ENCODE measurements at places on chromosomes 7 and 10.
A peak's percentile ranks its signal among the peaks of the same experiment; 100 is the strongest.

DNA sequence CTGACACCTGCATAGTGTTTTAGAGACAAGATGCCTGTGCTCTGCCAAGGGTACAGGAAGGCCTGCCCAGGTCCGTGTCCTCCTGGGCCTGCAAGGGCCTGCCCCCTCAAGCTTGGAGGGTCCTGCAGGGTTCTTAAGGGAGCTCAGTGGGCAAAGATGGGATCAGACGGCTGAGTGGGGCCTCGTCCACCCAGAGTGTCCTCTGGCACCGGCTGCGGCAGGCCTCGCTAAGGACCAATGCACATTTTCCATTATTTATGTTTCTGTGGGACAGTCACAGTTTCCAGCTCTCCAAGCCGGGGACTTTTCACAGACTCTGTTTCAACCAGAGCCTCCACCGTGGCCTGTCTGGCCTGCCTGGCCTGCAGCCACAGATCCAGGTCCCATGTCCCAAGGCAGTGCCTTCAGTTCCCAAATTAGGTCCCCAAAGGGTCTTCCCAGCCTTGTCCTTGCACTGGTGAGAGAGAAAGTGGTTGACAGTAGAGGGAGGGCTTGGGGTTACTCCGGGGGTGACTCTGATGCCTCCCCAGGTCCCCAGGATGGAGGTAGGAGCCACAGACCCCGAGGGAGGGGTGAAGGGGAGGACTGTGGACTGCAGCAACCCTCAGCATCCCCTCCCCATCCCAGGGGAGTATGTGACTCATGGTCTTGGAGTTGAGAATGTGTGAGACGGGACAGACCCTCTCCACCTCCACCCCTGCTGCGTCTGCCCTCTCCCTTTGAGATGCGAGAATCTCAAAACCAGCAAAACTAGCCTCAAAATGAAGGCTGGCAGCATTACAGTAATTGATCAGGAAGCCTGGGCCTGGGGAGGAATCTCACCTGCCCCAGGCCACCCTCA lies 14.8 kb downstream of the MYL10 start:
- DNase-seq = no peak

- DNase-seq = no peak
Observed at GRCh38 chr7:52992479-52993162, 42.8 kb upstream of the POM121L12 start.

DNA sequence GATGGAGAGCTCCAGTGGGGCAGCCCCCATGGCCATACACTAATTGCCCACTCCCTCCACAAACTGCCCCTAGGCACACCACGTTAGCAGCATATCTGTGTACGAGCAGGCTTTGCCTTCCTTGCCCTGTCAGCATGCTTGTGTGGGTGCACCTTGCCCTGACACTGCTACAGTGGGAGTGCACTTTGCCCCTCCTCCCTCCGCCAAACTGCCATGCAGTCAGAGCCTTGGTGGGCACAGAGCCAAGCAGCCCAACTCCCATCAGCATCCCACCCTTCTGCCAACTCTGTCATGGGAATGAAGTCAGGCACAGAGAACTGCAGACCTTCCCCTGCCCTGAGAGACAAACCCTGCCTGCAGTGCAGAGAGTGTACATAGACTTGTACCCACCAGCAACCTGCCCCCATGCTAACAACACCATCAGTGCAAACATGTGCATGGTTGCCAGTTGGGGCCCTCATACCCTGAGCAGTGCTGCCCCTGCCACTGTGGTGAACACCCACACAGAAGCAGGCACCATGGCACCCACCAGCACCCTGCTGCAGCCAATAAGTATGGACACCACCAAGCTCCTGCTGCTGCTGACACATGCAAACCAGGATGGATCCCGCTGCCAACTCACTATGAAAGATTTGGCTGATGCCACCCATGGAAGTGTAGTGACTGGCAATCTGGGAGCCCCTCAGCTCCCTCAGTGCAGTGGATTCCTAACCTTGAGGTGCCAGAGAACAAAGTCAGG lies 1197.7 kb upstream of the CELF2 start:
- no peak for DNase-seq

- no peak for DNase-seq
Observed at GRCh38 chr10:112784022-112784461, 166.0 kb upstream of the TCF7L2 start.

DNA sequence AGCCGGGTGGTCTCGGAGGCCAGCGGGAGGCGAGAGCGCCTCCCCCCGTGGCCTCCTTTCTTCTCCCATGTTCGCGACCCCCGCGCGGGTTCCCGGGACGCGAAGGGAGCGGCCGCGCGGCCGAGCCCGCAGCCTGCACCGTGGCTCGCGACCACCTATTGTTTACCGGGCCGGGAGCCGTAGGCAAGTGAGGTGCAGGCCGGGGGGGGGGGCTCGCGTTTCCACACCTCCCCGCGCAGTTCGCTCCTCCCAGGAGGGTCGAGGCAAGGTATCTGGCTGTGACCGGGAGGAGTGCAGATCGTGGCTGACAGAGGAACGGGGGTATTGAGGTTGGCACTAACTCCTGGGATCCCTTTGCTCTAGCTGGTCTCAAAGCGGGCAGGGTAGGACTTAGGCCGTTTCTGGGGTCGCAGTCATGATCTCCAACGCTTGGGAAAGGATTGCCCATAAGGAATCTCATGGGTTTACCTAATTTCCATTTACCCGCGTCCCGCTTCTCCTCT lies 734 bp downstream of the PTPN12 start:
- DNase-seq = peak; percentile 25

DNA sequence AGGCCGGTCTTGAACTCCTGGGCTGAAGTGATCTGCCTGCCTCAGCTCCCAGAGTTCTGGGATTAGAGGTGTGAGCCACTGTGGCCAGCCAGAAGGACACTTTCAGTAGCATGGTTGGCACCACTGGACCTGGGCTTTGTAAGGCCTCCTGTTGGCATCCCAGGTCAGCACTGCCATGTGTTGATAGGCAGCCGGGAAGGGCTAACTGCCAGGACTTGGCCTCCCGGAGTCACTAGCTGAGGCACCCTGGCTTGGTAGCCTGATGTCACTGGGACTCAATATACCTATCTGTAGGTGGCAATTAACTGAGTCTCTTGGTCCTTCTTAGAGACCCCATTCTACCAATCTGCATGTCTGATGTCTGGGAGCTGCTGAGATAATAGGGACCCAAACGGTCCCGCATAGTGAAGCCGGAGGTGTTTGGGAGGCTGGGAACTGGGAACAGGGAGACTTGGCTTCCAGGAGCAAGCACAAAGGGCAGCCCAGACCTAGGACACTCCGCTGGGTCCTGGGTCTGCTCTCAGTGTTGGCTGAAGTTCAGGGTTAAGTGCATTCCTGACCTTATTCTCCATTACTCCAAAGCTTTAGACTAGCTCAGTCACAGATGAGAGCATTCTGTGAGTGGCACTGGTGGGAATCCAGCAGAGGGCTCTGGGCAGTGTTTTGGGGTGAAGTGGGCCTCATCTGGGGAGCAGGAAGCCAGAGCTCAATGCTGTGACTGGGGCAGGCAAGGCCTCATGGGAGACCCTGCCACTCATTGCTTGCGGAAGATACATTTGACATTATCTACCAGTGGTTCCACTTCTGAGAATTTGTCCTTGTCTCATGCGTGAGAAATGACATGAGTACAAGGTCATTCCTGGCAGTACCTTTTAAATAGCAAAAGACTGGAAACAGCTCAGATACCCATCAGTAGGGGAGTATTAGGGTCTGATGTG lies 2.7 kb downstream of the LHPP start:
- DNase-seq = no peak

DNA sequence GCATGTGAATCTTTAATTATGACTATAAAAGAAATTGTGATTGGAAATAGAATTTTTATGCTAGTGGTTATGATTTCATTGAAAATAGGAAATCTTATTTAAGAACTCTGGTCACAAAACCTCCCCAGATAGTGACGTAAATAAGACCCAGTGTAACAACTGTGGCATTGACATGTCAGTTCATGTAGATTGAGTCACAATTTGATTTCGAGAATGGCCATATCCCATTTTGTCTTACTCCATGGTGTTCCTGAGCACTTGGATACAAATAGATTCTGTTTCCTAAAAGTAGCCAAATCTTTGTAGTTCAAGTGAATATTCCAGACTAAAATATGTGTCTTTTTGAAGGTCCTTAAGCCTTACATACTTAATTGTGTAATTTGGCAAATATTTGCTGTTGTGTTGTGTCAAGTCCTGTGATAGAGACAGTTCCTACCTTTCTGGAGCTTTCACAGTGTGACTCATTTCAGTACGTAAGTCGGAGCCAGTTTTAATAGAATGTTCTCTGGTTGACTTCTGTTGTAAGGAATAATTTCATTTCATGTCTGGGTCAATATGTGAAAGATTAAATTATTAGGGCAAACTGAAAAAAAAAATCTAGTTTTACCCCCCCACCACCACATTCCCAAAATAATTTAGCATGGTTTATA lies 37.1 kb upstream of the TOMM7 start:
- no peak for DNase-seq

DNA sequence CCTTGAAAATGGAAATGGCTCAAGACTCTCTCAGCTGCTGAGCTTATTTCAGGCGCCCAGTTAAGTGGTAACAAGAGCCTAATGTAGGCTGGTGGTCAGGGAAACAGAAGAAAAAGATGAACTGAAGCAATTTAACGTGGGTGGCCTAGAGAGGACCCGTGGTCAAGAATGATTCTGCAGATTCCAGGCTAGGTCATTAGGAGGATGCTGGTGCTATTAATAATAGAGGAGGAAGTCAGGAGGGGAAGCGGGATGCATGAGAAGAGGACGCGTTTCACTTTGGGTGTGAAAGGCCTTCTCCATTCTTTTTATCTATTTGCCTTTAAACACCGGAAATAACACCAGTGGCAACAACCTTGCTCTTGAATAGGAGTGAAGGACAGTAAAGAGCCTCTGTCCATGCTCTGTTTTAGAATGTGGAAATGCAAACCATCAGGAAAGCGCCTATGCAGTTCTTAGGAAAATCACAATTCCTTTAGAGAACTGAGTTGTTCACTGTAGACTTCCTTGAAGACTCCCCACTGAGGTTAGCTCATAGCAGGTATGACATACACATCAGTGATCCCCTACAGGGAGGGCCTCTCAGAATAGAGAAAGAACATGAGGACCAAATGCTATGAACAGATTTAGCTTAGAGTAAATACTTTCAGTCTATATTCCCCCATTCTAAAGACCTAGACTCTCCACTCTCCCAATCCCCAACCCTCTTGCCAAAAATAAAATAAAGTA lies 8.6 kb downstream of the LIPA start:
- no peak for DNase-seq

- DNase-seq = no peak
Observed at GRCh38 chr10:87092376-87092860, 2.2 kb downstream of the GLUD1 start.

DNA sequence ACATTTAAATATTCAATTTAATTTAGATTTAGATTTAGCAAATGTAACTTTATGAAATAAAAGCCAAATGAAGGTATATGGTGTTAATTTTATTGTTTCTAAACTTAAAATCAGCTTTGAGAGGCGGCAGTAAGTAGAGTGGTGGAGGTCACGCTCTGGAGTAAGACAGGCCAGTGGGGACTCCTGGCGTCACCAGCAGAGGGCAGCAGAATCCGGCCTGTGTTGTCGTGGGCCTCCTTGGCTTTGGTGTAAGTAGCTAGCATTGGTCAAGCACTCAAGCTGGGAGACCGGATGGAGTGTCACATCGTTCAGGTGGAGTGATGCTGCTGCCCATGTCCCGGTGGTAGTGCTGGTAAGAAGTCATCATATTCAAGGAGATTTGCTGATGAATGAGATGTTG lies 98.7 kb upstream of the DNAJB6 start:
- DNase-seq = no peak

DNA sequence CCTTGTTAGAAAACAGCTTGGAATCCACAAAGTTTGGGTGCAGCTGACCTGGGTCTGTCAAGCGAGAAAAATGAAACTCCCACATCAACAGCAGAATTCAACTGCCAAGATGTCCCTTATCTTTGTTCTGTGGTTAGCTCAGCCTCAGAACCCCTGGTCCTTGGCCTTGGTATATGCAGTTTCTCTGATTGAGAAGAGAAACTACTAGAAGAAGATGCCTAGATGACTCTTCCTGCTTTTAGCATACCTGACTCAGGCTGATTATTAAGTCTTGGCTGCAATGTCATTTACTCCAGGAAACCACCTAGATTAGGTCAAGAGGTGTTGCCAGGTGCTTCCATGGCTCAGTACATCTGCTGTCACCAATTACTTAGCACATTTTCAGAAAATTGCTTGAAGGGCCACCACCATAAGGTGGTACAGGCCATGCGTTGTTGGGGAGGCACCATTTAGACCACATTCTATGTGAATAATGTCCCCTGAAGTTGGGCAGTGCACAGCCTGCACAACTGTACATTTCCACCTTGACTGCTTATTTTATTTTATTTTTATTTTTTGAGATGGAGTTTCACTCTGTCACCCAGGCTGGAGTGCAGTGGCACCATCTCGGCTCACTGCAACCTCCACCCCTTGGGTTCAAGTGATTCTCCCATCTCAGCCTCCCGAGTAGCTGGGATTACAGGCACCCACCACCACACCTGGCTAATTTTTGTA lies 59.4 kb upstream of the ZNF438 start:
- no peak for DNase-seq

Measured in right renal pelvis (tissue), 4 donors.